Endodermal cell (in vitro differentiated cells): ENCODE measurements at places on chromosomes 6 and 20. TPM values are rescaled to one million over a fixed set of nuclear protein-coding genes. Genes with fewer than 3 reads are reported as not detected.

Gene MLN
- total RNA-seq = not detected in 2 replicates

Gene RAET1L
- not detected in 3 replicates for total RNA-seq

Gene ANKS1A
- 31.9 and 34.9 TPM in 2 replicates for total RNA-seq

Gene HLA-DPB1
- 13.5 and 14.7 TPM in 2 replicates for total RNA-seq

Gene BPIFB1
- 0.26 and 0.41 TPM in 2 replicates for total RNA-seq

Gene TCP11
- not detected in 2 replicates for total RNA-seq

Gene RNGTT
- 23.0 to 28.7 TPM (median 28.3 TPM) in 3 replicates for total RNA-seq

Gene SLC24A3
- total RNA-seq = 1.8 TPM in 2 replicates

Gene CLPSL1
- total RNA-seq = not detected in 3 replicates

Gene PRSS35
- 2.0 and 2.1 TPM in 2 replicates for total RNA-seq

Gene CNPY3
- 73.1 and 73.6 TPM in 2 replicates for total RNA-seq

Gene EPPIN
- total RNA-seq = not detected in 3 replicates

Gene ADGB
- total RNA-seq = 0.95 to 1.3 TPM (median 1.2 TPM) in 3 replicates

Gene NOX3
- not detected in 3 replicates for total RNA-seq

Gene WFDC10B
- total RNA-seq = not detected in 2 replicates

Gene AVP
- not detected in 3 replicates for total RNA-seq

Gene LGSN
- 0.37 TPM in 1 of 2 replicates, not detected in the other for total RNA-seq

Gene TREM1
- total RNA-seq = not detected in 3 replicates

Gene FAXC
- 11.7 to 19.5 TPM (median 16.8 TPM) in 3 replicates for total RNA-seq

Gene TAGAP
- 0.24 and 0.32 TPM in 2 replicates for total RNA-seq

Gene GSTA1
- 1.1 TPM in 1 of 2 replicates, not detected in the other for total RNA-seq

Gene RBPJL
- total RNA-seq = not detected in 2 replicates

Gene TGM3
- 0.31 to 0.50 TPM (median 0.38 TPM) in 3 replicates for total RNA-seq

Gene TFAP2B
- total RNA-seq = not detected in 3 replicates

Gene NINL
- 70.9 to 105 TPM (median 101 TPM) in 3 replicates for total RNA-seq

Gene PLTP
- total RNA-seq = 85.3 and 92.1 TPM in 2 replicates

Gene IRF4
- 0.48 to 0.52 TPM in 2 of 3 replicates, not detected in the other for total RNA-seq

Gene TMEM200A
- total RNA-seq = 7.6 and 8.8 TPM in 2 replicates

Gene FLRT3
- 90.0 and 112 TPM in 2 replicates for total RNA-seq

Gene IL17A
- not detected in 2 replicates for total RNA-seq

Gene MACROD2
- 2.0 and 2.3 TPM in 2 replicates for total RNA-seq

Gene PTK7
- 167 to 192 TPM (median 171 TPM) in 3 replicates for total RNA-seq

Gene FAM209B
- total RNA-seq = 0.77 TPM in 1 of 2 replicates, not detected in the other

Gene COL9A3
- 112 and 133 TPM in 2 replicates for total RNA-seq

Gene DLGAP4
- 78.2 to 103 TPM (median 81.6 TPM) in 3 replicates for total RNA-seq

Gene AKAP12
- 27.3 and 28.9 TPM in 2 replicates for total RNA-seq

Gene TBC1D22B
- 14.4 to 21.0 TPM (median 20.1 TPM) in 3 replicates for total RNA-seq

Gene GRM1
- 0.57 and 0.59 TPM in 2 replicates for total RNA-seq

Gene TTLL9
- 0.51 and 0.56 TPM in 2 replicates for total RNA-seq

Gene SNAI1
- total RNA-seq = 10.2 and 10.6 TPM in 2 replicates

Gene MOG
- total RNA-seq = 0.45 TPM in 1 of 2 replicates, not detected in the other
